ENCODE measurements at places on chromosomes 3 and 15. TPM values are rescaled to one million over a fixed set of nuclear protein-coding genes. Genes with fewer than 3 reads are reported as not detected.

The TJP1 gene
- not detected for total RNA-seq

The TMIE gene
- 0.30 TPM for total RNA-seq

The RGMA gene
- not detected for total RNA-seq

The ADGRG7 gene
- not detected for total RNA-seq
